ENCODE measurements at places on chromosomes 3 and 15.

- DNase-seq, result no peak
Observed at GRCh38 chr15:58393241-58393662, 38.5 kb upstream of the LIPC start.

- no peak for DNase-seq
Observed at GRCh38 chr3:28850186-28850585, 430.7 kb upstream of the RBMS3 start.

DNA sequence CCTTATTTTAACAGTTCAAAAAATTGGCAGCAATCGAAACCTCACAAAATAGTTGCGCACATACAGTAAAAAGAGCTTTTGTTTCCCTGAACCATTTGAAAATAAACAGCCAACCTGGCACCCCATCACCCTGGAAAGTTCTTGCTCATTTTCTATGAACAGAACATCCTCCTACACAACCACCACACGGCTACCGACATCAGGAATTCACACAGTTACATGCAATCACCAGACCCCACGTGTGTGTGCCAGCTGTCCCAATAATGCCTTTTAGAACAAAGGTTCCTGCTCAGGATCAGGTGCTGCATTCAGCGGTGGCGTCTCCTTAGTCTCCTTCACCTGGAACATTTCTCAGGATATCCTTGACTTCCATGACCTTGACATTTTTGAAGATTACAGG is 186.5 kb downstream of the KLF13 start:
- no peak for DNase-seq

DNA sequence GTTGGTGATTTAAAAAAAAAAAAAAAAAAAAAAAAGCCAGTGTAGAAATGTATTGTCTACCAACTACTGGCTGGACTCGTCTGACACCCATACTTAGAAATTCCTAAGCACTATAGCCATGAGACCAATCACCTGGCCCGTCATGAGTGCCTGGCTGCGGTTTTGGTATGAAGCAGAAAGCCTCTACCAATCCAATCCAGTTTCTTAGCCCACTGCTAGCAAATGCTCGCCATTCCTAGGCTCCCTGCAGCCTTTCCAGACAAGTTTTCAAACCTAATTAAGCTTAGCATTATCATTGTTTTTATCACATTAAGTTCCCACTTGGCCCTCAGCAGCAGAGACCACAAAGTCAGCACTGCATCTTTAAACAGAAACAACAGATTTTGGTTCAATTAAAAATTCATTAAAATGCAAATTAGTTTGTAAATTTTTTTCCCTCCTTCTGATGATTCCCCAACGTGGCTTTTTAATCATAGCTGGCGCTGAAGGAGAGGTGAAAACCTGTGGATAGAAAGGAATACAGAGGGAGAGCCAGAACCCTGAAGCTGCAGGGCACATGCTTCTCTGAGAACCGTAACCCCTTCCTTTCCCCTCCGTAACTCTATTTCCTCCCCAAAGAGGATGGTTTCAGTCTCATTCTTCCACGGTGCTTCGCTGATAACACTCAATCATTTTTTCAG is 32.2 kb upstream of the ST8SIA2 start:
- DNase-seq, result no peak

DNA sequence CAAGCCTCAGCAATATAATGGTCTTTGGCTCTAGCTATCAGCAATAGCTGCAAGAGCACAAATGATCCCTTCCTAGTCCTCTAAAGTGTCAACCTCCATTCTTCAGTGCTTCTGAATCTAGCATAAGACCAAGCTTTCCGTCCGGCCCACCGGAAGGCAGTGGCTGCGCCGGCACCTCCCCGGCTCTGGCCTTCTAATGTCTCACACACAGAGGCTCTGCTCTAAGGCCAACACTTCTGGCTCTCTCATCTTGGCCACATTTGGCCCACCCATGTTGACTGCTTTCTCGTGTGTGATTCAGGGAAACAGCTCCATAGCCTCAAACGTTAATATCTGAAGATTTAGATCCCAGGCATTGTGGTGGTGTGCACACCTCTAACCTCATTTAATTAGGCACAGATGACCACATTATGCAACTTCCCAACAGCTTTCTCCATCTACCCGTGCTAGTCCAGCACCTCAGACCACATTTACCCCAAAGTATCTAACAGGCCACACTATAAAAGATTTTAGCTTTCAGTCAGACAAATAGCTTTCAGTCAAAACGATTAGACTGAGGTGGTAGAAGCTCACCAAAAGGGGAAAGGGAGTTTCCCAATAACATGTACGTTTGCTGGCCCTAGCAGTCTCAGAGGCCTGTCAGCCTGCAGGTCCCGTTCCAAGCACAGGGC is 19.3 kb downstream of the SLC51A start:
- DNase-seq, result no peak

DNA sequence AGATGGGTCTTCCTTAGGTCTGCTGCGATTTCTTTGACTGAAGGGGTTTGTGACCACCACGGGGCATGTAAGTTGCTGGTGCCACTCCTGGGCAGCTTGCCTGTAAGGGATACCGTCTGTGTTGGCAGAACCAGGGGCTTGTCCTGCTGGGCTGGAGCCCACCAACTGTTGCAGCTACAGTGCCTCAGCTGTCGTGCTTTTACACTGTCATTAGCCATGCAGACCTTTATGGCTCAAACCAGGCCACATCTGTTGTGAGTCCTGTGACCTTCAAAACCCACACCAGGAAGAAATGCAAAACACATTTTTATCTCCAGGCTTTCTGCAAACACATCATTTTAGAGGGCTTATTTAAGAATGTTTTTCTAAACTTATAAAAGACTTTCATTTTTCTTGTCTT is 168.7 kb downstream of the PTPRG start:
- no peak for DNase-seq

GRCh38 chr3:38000965-38001455 is 10.4 kb downstream of the VILL start:
- DNase-seq, result no peak

- no peak for DNase-seq
Observed at GRCh38 chr15:68583936-68584755, 5.4 kb downstream of the CORO2B start.

DNA sequence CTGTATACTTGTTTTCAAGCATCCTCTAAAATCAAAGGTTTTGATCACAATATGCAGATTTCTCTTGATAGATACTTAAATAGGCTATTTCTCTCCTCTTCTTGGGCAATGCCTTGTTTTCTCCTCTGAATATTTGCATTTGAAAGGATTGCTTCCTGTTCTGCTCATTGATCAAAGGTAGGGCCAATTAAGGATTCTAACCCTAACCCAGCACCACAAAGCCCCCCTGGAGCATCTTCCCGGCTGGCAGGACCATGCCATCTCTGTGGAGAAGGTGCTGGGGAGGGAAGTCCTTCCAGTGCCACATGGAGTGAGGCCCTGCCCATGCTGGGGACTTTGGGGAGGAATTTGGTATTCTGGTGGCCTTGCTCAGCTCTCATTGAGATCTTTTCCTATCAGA is 11.3 kb upstream of the NIPA2 start:
- DNase-seq, result no peak

GRCh38 chr3:175208326-175208725 is 349.2 kb downstream of the NAALADL2 start:
- no peak for DNase-seq

DNA sequence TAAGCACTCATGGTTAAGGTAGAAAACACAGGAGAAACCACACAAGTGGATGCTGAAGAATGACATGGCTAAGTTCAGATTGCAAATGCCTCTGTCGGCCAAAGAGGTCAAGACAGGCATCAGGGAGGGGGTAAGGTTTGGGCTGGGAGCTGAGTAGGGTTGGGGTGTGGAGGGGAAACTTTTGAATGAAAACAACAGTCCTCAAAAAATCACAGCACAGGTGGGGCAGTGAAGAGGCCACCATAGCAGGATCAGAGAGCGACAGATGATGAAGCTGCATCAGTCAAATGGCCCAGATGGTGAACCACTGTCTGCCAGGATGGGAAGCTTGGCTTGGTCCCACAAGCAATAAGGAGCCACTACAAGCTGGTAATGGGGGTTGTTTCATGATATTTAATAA is 74.9 kb downstream of the ADCY5 start:
- DNase-seq, result no peak

DNA sequence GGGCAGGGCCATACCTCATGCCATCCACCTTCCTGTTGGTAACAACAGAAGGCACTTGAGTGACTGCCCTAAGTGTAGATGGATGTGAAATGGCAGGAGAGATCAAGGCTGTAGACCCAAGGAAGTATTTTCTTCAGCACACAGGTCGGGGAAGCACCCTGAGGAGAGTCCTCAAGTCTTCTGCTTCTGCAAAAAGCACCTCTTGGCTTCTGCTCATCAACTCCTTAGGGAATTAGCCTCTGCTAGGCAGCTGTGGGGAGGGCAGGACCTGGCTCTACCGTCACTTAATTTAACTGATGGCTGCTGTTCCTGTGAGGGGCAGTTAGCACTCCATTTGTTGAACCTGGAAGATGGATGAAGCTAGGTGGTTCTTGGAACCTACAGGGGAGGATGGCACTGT is 6.9 kb upstream of the CACNA2D2 start:
- no peak for DNase-seq

DNA sequence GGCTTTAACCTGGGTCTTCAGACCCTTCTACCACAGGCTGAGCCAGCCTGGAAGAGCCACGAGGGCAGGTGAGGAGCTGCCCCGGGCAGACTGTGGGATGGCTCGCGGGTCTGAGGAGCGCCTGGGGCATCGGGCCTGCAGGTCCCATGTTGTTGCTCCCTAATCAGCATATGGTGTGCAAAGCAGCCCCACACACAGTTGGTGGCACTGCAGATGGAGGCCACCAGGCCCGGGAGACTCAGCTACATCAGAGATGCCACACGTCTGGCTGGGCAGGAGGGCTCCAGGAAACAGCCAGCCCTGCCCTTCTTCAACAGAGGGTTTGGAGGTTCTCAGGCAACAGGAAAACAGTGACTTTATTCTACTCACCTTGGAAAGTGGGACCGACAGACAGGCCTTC is 63.9 kb downstream of the XXYLT1 start:
- DNase-seq, result no peak

DNA sequence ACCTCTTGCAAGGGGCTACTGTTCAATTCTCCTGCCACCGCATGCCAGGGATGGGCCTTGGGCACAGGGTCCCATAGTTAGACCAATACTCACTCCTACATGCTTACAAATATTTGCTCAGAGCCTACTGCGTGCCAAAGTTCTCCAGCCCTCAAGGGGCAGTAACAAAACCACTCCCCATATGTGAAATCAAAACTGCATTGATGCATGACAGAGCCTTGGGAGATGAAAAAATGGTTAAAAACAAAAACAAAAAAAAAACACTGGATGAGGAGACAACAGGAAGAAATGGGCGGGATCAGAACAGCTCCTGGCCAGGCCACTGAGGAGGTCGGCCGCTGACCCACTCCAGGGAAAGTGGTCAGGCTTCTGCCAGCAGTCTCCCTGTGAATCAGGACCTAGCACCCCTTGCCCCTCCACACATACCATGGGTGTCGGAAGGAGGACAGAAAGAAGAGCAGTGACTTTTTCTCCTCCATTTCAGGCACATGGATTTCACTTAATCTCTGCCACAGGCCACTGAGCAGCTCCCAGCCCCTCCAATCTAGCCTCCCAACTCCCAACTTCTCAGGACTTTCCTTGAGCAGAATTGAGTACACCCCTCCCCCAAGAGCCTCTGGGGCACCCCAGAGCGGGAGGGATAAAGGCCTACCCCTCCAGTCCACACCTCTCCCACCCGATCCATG is 2.8 kb downstream of the PLXNB1 start:
- no peak for DNase-seq
